ENCODE measurements at places on chromosomes 13 and 19.
A peak's percentile ranks its signal among the peaks of the same experiment; 100 is the strongest.

GRCh38 chr19:16376649-16377048 lies 52.0 kb downstream of the KLF2 start:
- no peak for DNase-seq

DNA sequence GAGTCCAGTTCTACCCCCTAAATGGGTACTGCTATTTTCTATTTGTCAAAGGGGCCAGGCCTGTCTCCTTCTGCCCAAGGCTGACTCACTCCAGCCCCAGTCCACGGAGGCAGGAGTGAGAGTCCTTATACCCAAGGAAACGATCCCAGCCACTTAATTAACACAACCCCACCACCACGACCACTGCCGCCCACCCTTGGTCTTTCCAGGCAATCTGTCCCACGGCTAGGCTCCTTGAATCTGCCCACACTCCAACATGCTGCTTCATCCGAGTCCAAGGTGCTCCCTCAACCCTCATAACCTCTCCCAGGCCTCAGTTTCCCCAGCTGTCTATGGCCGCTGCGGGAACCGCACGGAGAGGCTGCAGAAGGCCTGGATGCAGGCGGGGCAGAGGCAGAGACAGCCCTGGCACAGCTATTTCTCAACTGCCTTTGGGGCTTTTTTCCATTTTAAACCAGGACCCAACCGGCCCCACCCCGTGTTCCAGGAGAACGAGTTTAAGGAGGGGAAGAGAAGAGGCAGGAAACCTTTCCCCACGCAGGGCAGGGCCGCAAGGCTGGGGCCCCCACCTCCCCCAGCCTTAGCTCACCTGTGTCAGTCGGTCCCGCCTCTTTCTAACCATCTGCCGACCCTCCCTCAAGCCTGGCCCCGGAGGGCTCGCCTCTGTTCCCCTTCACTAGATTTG lies 746 bp downstream of the RAB3D start:
- no peak for DNase-seq

- DNase-seq, result no peak
These were observed 14.2 kb upstream of the PDX1 start for GRCh38 chr13:27905650-27906049.

DNA sequence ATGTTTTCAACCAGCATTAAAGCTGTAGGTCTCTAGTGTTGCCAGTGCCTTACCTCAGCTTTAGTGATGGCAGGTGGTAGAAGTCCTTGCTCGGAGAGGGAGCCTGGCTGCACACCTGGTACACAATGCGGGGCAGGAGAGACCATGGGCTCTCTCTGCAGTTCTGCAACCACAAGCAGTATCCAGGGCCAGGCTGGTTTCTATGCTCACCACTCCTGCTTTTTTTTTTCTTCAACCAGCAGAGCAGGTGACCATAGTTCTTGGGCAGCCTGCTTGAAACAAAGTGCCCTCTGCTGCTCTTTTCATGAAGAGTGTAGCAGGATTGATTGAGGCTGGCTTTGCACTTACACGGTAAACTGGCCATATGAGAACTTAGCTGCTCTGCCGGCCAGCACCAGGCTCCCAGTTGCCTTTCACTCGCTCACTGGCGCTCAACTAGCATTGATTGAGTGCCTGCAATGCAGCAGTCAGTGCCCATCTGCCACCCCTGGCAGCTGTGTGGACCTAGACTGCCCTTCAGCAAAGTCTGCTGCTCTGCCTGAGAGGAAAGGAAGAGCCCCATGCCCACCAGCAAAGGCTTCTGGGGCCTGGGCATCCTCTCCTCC lies 4.4 kb upstream of the CHAMP1 start:
- DNase-seq, result no peak

DNA sequence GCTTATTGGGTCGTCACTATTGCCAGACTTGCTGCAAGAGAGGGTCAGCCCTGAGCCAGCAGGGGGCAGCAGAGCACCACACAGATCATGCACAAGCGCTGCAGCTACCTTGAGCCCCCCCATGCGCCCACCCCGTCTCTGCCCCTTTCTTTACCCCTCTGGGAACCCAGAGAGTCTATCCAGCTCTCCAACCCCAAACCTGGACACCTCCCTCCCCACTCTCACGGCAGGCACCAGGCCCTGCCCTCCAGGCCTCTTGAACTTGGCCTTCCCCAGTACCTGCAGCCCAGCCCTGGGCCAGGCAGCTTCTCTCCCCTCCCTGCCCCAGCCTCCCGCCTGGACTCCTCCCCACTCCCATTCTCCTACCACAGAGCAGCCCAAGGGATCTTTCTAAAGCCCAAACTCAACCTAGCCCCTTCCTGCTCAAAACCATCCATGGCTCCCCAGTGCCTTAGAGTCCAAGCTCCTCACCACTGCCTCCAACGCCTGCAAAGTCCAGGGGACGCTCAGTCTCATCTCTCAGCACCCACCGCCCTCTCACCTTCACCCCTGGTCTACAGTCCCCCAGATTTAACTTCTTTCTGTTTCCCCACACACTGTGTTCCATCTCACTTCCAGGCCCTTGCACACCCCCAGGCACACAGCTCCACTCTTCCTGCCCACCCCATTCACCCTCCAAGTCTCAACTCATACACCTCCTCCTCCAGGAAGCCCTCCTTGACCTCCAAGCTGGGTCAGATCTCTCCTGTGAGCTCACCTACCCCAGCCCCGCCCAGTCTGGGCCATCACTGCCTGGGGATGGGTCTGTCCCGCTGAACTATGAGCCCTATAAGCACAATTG lies 9.4 kb upstream of the CEACAM16 start:
- DNase-seq, result peak; percentile 32

GRCh38 chr19:47032171-47032811 lies 12.7 kb downstream of the NPAS1 start:
- peak; percentile 1 for DNase-seq

- no peak for DNase-seq
These were observed 294.5 kb downstream of the SLC7A1 start for GRCh38 chr13:29301027-29301426.

DNA sequence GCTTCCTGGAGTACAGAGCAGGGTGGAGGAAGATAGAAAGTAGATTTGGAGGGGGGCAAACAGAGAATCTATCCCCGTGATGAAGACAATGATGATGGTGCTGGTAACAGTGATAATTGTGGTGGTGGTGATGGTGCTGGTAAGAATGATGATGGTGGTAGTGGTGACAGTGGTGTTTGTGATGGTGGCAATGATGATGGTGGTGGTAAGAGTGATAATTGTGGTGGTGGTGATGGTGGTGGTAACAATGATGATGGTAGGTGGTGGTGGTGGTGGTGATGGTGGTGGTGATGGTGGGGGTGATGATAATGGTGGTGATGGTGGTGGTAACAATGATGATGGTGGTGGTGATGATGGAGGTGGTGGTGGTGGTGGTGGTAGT lies 169.8 kb downstream of the TSHZ3 start:
- no peak for DNase-seq

DNA sequence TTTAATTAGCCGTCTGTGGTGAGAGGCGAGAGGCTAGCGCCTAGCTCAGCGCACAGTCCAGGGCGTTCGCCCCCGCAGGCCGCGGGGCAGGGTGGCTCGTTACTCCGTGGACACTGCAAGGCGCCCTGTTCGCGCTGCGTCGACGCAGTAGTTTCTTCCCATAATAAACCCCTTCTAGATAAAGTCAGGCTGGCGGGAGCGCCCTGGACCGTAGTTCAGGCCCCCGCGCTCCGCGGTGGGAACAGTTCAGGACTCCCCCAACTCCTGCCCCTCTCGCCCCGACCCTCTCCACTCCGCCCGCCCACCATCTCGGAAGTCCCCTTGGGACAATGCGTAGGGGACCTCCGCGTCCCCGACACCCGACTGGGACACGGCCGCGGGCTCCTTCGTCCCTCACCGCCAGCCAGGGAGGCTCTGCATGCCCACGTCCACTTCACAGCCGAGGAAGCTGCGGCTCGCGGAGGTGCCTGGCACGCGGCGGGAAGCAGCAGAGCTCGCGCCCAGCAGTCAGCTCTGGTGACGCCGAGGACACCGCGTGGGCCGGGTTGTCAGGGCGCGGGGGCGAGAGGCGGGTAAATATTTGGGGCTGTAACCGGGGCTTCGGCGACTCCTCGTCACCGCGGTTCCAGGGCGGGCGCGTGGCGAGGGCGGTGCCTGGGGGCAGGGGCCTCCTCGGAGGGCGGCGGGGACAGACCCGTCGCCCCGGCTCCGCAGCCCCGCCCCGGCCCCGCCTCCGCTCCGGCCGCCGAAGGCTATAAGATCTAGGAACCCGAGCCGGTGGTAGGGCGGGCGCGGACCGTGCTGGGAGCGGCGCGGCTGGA lies at the start of gene RGCC:
RGCC (plus strand) TSS at position 783 of the 821 bp plus-strand sequence. CDS start 158 bp downstream, outside the sequence.
- DNase-seq, result peak; percentile 74

GRCh38 chr13:97276862-97277269 lies 54.7 kb downstream of the MBNL2 start:
- no peak for DNase-seq

GRCh38 chr19:7482584-7483439 lies 6.0 kb downstream of the PEX11G start:
- no peak for DNase-seq

- no peak for DNase-seq
These were observed 203.3 kb upstream of the IRS2 start for GRCh38 chr13:109989686-109990085.

- no peak for DNase-seq
These were observed 13.0 kb upstream of the BICRA start for GRCh38 chr19:47595944-47596343.

- DNase-seq, result no peak
These were observed 148.6 kb downstream of the SLITRK6 start for GRCh38 chr13:85650613-85651012.

- peak; percentile 86 for DNase-seq
These were observed at the start of gene ZNF813 for GRCh38 chr19:53467485-53468262. Gene ZNF813, plus strand, starts transcription at chr19:53467733. Its CDS starts 16,090 bp downstream, at chr19:53483823.

DNA sequence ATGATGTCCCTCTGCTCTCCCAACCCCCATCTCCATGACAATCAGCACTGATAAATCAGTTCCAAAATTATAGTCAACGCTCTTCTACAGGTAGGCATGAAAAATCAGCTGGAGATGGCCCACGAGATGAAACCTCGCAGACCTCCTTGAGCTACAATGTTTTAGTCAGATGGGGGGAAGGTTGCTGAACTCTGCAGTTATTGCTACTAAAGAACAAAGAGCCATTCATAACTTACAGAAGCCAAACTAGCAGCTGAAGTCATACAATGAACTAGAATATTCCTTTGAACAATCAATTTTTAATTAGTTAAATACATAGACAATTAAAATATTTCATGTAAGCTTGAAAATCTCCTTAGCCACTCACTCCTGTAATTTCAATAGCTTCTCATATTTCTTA lies 179.2 kb downstream of the NHLRC3 start:
- DNase-seq, result no peak

- no peak for DNase-seq
These were observed 1.8 kb downstream of the MBD3 start for GRCh38 chr19:1590641-1591397.

GRCh38 chr13:67299751-67300150 lies 69.6 kb upstream of the PCDH9 start:
- no peak for DNase-seq

DNA sequence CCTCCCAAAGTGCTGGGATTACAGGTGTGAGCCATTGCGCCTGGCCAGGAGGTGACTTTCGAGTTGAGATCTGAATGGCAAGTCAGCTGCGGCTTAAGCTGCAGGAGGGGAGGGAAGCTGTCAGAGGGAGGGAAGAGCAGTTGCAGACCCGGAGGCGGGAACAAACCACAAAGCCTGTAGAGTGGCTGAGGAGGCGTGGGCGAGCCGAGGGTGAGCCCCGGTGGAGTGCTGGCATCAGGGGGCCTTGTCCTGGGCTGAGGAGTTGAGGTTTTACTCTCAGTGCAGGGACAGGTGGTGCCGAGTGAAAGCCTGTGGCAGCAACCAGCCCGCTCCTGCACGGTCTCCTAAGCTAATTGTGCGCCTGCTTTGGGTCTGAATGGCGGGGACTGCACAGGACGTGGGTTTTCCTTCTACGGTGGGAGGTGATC lies 24.2 kb downstream of the PPP1R37 start:
- no peak for DNase-seq

DNA sequence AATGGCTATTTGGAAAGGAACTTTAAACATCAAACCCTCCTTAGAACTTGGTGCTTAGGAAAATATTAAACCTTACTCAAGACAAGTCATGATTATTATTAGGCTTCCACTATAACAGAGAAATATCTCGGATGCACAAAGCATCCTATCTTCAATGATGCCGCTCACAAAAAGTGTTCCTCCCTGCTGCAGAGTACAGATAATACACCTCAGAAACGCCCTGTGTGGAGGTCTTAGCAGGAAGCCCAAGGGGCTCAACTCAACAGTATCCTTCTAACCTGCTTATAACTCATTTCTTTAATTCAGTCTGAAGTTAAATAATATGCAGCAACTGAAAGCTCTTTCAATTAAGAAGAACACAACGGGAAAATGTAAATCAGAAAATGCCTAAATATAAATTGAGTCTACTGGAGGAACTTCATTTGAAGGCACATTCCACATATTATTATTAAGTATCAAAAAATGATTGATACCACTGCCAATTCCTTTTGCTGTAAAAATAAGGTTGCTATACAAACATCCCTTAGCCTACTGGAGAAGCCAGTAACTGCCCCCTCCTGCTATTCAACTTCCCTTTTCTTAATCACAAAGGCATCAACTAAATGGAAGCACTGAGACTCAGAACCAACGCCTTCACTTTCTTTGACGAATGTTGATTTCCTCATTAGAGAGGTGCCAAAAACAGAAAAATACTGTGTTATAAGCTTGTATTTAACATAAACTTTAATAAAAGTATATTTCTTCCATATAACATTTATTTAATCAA lies 12.0 kb downstream of the ELF1 start:
- DNase-seq, result no peak

- DNase-seq, result no peak
These were observed 38.7 kb downstream of the SLC7A1 start for GRCh38 chr13:29556742-29557141.

GRCh38 chr13:43446126-43446525 lies 340.6 kb downstream of the ENOX1 start:
- no peak for DNase-seq

DNA sequence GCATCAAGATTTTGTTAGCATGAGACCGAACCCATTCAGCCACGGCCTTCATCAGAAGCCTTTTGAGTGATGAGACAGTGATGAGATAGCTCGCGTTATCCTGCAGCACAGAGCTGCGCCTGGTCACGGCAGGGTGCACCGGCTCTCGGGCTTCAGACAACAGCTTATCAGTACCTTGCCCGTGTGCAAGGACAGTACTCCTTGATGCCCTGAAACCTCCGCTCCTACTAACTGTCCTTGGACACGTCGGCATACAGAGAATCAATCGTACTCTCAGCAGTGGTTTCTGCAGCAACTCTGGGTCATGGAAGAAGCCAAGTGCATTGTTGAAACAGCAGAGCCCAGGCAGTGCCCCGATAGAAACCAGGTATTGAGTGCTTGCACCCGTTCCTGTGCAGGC lies 40.7 kb downstream of the IRS2 start:
- DNase-seq, result no peak

DNA sequence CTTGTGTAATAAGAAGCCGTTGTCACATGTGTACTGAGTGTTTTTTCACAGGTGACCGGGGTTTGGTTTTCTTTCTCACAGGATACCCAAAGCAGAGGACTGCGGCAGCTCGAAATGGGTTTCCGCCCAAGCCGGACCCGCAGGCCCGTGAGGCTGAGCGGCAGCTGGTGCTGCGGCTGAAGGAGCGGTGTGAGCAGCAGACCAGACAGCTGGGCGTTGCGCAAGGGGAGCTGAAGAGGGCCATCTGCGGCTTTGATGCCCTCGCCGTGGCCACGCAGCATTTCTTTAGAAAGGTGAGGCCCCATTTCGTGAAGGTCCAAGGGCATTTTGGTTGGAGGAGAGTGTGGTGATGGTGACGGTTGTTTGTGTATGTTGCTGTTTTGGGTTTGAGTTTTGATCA lies 236.3 kb downstream of the SLC7A1 start:
- DNase-seq, result no peak

- no peak for DNase-seq
These were observed 684.2 kb downstream of the LIG4 start for GRCh38 chr13:107531180-107531579.

Measured in hypothalamus (tissue), 51 donors.